ENCODE measurements at places on chromosomes 3 and 15. TPM values are rescaled to one million over a fixed set of nuclear protein-coding genes. Genes with fewer than 3 reads are reported as not detected.
A peak's percentile ranks its signal among the peaks of the same experiment; 100 is the strongest.

GRCh38 chr3:142652826-142653292 is 56.7 kb downstream of the PLS1 start:
- no peak overlapping the region for H3K4me3 ChIP-seq
- H3K27me3 ChIP-seq = no peaks in the 10 kb centered on the region
- no peaks in the 10 kb centered on the region for H3K36me3 ChIP-seq
- no peak for DNase-seq
- H3K4me1 ChIP-seq = peaks cover 3% of the 10 kb centered on the region

DNA sequence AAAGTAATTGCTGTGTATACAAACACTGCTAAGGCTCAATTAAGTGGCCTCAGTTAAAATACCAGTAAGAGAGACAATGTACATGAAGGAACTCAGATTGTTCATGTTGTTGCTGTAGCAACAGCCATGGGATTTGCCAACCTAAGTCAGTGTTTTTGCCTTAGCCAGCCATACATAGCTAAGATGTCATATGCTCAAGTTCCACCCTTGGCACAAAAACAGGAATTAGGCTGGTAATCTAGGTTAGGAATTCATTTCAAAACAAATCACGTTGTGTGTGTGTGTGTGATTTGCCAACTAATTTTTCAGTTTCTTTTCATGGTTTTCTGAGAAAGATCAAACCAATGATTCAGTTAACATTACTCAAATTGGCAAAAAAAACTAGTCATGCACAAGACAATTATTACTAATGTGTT is 143.7 kb upstream of the KCNMB2 start:
- no peak for DNase-seq
- peaks cover 2% of the 10 kb centered on the region for H3K4me1 ChIP-seq
- no peak overlapping the region for H3K4me3 ChIP-seq
- peaks cover 4% of the 10 kb centered on the region for H3K27me3 ChIP-seq

Gene PAK6
- not detected for total RNA-seq

GRCh38 chr3:171752329-171752728 is 58.0 kb downstream of the PLD1 start:
- H3K4me3 ChIP-seq = no peak overlapping the region
- DNase-seq = no peak

Gene ITIH4
- total RNA-seq = 2.2 TPM

DNA sequence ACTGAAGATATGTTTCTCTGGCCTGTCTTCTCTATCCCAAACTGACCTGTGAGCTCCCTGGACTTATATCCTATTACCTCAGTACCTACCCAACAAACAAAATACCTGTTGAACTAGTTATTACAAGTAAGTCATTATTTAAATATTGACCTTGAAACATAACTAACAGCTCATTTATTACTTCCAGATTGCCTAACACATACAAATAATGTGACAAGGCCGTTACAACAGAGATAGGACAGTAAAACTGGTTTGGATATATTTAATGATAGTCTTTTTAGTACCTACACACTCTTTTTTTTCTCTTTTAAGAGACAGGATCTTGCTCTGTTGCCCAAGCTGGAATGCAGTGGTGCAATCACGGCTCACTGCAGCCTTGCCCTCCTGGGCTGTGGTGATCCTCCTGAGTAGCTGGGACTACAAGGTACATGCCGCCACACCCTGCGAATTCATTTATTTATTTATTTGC is 145.0 kb downstream of the ADAM10 start:
- peaks cover 14% of the 10 kb centered on the region for H3K4me1 ChIP-seq
- no peak overlapping the region for H3K27ac ChIP-seq
- peaks cover 23% of the 10 kb centered on the region for H3K36me3 ChIP-seq
- no peaks in the 10 kb centered on the region for H3K27me3 ChIP-seq
- DNase-seq = no peak

Gene MAP6D1
- total RNA-seq = 1.4 TPM

- H3K4me3 ChIP-seq = no peak overlapping the region
- no peak for DNase-seq
- no peaks in the 10 kb centered on the region for H3K27me3 ChIP-seq
- H3K4me1 ChIP-seq = no peaks in the 10 kb centered on the region
These were observed 56.9 kb downstream of the ACAD9 start for GRCh38 chr3:128936341-128936740.

GRCh38 chr3:146747928-146748327 is 142.8 kb upstream of the PLSCR5 start:
- no peaks in the 10 kb centered on the region for H3K4me1 ChIP-seq
- no peak overlapping the region for H3K4me3 ChIP-seq
- no peak for DNase-seq
- no peak overlapping the region for H3K27ac ChIP-seq

Gene IQCF5
- not detected for total RNA-seq

Gene GTF2A2
- total RNA-seq = 155 TPM

DNA sequence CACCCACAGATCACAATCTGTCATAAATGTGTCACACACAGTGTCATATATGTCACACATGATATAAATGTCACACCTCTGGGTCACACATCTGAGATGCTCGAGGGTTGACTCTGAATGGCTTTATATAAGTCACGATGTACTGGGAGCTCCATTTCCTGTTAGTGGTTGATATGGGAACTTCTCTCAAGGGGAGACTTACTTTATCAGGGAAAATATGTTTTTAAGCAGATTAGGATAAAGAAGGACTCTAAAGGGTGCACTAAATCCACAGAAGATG is 83.9 kb upstream of the MEF2A start:
- no peak overlapping the region for H3K4me3 ChIP-seq
- no peak for DNase-seq
- no peaks in the 10 kb centered on the region for H3K36me3 ChIP-seq
- H3K4me1 ChIP-seq = peaks cover 29% of the 10 kb centered on the region

GRCh38 chr15:87711026-87711425 is 545.5 kb downstream of the NTRK3 start:
- no peak overlapping the region for H3K27ac ChIP-seq
- no peak overlapping the region for H3K4me3 ChIP-seq
- H3K36me3 ChIP-seq = no peaks in the 10 kb centered on the region
- no peaks in the 10 kb centered on the region for H3K4me1 ChIP-seq
- H3K27me3 ChIP-seq = no peaks in the 10 kb centered on the region
- no peak for DNase-seq

Gene MASP1
- not detected for total RNA-seq

Gene RGMA
- 0.47 TPM for total RNA-seq

Gene DPPA2
- not detected for total RNA-seq

- no peaks in the 10 kb centered on the region for H3K4me1 ChIP-seq
- peak; percentile 14 for DNase-seq
- H3K36me3 ChIP-seq = peaks cover under 1% of the 10 kb centered on the region
- H3K27ac ChIP-seq = no peak overlapping the region
- no peak overlapping the region for H3K4me3 ChIP-seq
- peaks cover 12% of the 10 kb centered on the region for H3K27me3 ChIP-seq
These were observed 98.8 kb downstream of the ZNF621 start for GRCh38 chr3:40623567-40623966.

DNA sequence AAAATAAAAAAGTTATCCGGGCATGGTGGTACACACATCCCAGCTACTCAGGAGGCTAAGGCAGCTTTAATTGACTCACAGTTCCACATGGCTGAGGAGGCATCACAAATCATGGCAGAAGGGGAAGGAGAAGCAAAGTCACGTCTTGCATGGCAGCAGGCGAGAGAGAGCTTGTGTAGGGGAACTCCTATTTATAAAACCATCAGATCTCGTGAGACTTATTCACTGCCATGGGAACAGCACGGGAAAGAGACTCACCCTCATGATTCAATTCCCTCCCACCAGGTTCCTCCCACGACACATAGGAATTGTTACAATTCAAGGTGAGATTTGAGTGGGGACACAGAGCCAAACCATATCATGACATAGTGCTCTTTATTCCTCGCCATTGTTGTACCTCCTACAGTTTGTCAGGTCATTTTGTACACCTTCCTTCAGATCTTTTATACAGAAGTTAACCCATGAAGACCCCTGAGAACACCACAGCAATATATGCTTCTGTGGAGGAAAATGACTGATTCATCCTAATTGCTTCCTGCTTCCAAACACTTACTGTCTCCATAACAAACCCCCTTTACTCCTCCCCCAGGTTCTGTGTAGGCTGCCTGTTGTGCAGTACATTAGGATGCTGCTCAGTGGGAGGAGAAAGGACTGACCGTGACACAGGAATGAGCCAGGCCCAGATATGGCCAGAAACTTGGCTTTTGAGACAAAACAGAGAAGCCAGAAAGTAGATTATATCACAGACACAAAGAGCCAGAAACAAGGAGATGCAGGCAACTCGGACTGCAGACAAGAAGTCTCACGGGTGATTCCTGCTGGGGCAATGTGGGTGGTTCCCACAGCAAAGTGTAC is 67.9 kb upstream of the HEG1 start:
- H3K4me1 ChIP-seq = peaks cover 42% of the 10 kb centered on the region
- H3K4me3 ChIP-seq = no peak overlapping the region
- no peaks in the 10 kb centered on the region for H3K36me3 ChIP-seq
- no peak overlapping the region for H3K27ac ChIP-seq
- no peak for DNase-seq
- H3K27me3 ChIP-seq = no peaks in the 10 kb centered on the region
